ENCODE measurements at places on chromosomes 16 and 17. TPM values are rescaled to one million over a fixed set of nuclear protein-coding genes. Genes with fewer than 3 reads are reported as not detected.

DNA sequence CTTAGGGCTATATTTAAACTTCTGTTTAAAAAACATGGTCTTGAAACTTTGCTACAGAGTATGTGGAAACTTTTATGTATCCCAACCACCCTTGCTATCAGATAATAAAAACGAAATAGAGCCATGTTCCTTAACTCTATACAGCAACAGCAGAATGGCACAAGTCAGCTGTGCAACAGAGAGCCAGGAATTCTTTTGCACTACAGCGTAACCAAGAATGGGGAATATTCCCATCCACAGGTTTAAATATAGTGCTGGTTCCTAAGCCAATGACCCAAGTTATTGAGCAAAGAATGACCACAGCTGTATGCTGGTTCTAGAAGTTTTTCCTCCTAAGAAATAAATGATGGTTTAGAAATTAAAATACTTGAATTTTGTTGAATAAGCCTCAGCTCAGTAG is 33.1 kb downstream of the SETD6 start:
- H3K36me3 ChIP-seq = peaks cover 42% of the 10 kb centered on the region
- H3K27me3 ChIP-seq = no peaks in the 10 kb centered on the region
- DNase-seq = no peak
- H3K4me1 ChIP-seq = no peaks in the 10 kb centered on the region
- H3K4me3 ChIP-seq = no peak overlapping the region

- no peaks in the 10 kb centered on the region for H3K27me3 ChIP-seq
- no peaks in the 10 kb centered on the region for H3K36me3 ChIP-seq
- peak overlapping the region; percentile 71 for H3K27ac ChIP-seq
Measured at GRCh38 chr17:9432934-9433421, 142.6 kb downstream of the STX8 start.

The WNK4 gene
- 0.09 TPM for total RNA-seq

The CMTM1 gene
- total RNA-seq = 6.6 TPM

DNA sequence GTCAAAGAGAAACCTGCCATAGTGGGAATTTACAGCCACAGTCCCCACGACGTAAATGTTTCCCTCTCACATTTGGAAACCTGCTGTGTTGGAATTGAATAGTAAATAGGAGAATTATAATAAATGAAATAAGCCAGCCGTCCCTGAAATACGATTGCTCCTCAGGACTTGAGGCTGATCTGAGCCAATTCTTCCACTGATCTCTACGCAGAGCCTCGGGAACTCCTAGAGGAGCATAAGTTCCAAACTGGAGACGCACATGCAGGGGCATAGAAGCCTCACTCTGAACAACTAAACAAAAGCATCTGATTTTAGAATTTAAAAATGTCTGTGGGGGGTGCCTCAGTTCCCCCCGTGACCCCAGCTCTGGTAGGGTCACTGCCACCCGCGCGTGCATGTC is 10.2 kb upstream of the TEX19 start:
- H3K36me3 ChIP-seq = no peaks in the 10 kb centered on the region
- no peak overlapping the region for H3K27ac ChIP-seq
- peak; percentile 65 for DNase-seq
- H3K27me3 ChIP-seq = peaks cover 7% of the 10 kb centered on the region
- peaks cover 36% of the 10 kb centered on the region for H3K4me1 ChIP-seq

- no peaks in the 10 kb centered on the region for H3K27me3 ChIP-seq
- DNase-seq = no peak
Measured at GRCh38 chr16:27320261-27321012, 6.7 kb downstream of the IL4R start.

The KRT24 gene
- not detected for total RNA-seq

Measured in muscle of leg (tissue), 16 donors.